ENCODE measurements at places on chromosomes 5 and 9. TPM values are rescaled to one million over a fixed set of nuclear protein-coding genes. Genes with fewer than 3 reads are reported as not detected.

GRCh38 chr5:140402258-140403074 lies 833 bp downstream of the ANKHD1 start:
- peak; percentile 66 for DNase-seq

GRCh38 chr9:14373706-14374105 lies 59.8 kb upstream of the NFIB start:
- no peak for DNase-seq

GRCh38 chr9:99249619-99250018 lies 27.5 kb downstream of the SEC61B start:
- DNase-seq, result no peak

- DNase-seq, result peak; percentile 57
Observed at GRCh38 chr9:70480405-70480980, 66.0 kb upstream of the KLF9 start.

DNA sequence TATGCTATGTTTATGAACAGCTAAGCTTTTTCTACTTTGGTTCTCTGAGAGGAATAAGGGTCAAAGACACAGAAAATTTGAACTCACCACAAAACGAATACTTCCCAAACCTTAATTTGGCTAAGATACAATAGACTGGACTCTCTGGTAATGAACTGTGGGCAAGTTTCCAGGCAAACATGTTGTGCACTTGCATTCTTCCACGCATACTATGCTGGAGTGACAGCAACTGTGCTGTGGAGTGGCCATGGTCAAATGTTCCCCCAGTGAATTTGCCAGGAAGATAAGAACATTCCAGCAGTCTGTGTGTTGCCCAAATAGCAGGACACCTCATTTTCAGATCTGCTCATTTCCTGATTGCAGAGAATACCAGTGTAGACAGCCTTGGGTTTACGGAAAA lies 275.3 kb upstream of the IL12B start:
- DNase-seq, result no peak

DNA sequence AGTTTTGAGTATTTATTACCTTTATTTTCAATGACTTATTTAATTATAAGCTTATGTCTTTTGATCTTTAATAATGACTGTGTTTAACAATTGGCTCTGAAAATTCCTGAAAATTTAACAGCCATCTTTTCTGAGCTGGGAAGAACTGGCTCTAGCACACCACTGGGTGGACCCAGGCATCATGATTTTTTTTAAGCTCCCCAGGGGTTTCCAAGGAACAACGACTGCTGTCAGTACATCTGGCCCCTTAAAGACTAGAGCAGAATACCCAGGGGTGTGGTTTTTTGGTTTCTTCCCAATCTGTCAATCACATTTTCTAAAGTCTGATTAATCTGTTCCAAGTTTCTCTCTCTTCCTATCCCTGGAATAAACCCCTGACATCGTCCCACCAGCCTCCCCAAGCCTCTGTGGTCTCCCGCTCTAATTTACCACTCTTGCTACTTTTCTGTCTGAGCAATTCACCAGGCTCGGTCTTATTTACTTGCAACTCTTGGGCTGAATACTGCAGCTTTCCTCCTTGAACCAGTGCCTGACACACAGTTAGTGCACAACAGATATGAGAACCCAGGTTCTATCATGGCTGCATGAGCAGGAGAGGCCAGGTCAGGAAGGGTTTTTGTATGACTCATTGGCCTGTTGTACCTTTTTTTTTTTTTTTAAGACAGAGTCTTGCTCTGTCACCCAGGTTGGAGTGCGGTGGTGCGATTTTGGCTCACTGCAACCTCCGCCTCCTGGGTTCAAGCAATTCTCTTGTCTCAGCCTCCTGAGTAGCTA lies 321.9 kb downstream of the ZSWIM6 start:
- no peak for DNase-seq

The HEXB gene
- polyA plus RNA-seq, result 75.8 TPM

The RMRP gene
- 157 TPM for polyA plus RNA-seq

The EPB41L4B gene
- 0.84 TPM for polyA plus RNA-seq

The HTR1A gene
- polyA plus RNA-seq, result not detected

The CDKN2B gene
- 6.3 TPM for polyA plus RNA-seq

Data from SK-N-SH (cell line).